Tibial nerve (tissue), 4 donors: ENCODE measurements at places on chromosomes 2 and 18. TPM values are rescaled to one million over a fixed set of nuclear protein-coding genes. Genes with fewer than 3 reads are reported as not detected.
A peak's percentile ranks its signal among the peaks of the same experiment; 100 is the strongest.

GRCh38 chr2:112542984-112543661 lies 858 bp downstream of the POLR1B start:
- H3K36me3 ChIP-seq, result peaks cover 5% of the 10 kb centered on the region
- no peak overlapping the region for H3K27ac ChIP-seq
- H3K27me3 ChIP-seq, result no peaks in the 10 kb centered on the region
- H3K4me1 ChIP-seq, result peaks cover 18% of the 10 kb centered on the region

DNA sequence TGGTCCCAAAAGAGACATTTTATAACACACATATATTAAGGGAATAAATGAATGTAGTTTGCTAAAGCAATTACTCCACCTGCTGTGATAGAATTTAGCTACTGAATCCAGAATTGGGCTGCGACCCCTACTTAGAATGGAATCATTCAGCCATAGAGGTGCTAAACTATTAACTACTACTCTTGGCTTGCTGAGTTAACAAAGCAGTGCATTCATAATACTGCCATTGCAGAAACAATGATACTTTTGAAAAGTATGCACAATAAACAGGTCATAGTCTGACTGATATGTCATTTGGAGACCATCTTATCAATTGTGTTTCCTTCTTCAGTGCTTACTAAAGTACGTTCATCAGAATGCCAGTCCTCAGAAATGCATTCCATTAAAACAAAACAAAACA lies 273.6 kb downstream of the PIEZO2 start:
- no peaks in the 10 kb centered on the region for H3K4me1 ChIP-seq
- DNase-seq, result no peak
- no peak overlapping the region for H3K4me3 ChIP-seq

GRCh38 chr18:73681912-73682311 lies 465.7 kb downstream of the FBXO15 start:
- H3K36me3 ChIP-seq, result no peaks in the 10 kb centered on the region
- no peak for DNase-seq
- no peaks in the 10 kb centered on the region for H3K4me1 ChIP-seq
- no peak overlapping the region for H3K27ac ChIP-seq
- H3K27me3 ChIP-seq, result no peaks in the 10 kb centered on the region

GRCh38 chr18:79203017-79203605 lies 133.9 kb downstream of the ATP9B start:
- no peak for DNase-seq
- no peak overlapping the region for H3K27ac ChIP-seq
- no peaks in the 10 kb centered on the region for H3K4me1 ChIP-seq
- no peaks in the 10 kb centered on the region for H3K27me3 ChIP-seq
- H3K36me3 ChIP-seq, result peaks cover 15% of the 10 kb centered on the region

- no peak overlapping the region for H3K27ac ChIP-seq
- H3K4me1 ChIP-seq, result no peaks in the 10 kb centered on the region
- H3K36me3 ChIP-seq, result no peaks in the 10 kb centered on the region
- H3K27me3 ChIP-seq, result no peaks in the 10 kb centered on the region
These were observed 872.2 kb upstream of the ID2 start for GRCh38 chr2:7809640-7810039.

- no peaks in the 10 kb centered on the region for H3K36me3 ChIP-seq
- H3K27ac ChIP-seq, result no peak overlapping the region
- H3K4me3 ChIP-seq, result no peak overlapping the region
- no peaks in the 10 kb centered on the region for H3K27me3 ChIP-seq
- H3K4me1 ChIP-seq, result no peaks in the 10 kb centered on the region
These were observed 28.1 kb upstream of the EML6 start for GRCh38 chr2:54695378-54695777.

GRCh38 chr2:173964565-173965371 lies 405 bp downstream of the SP3 start:
- peak overlapping the region; percentile 94 for H3K4me3 ChIP-seq
- peak overlapping the region; percentile 100 for H3K27ac ChIP-seq
- no peaks in the 10 kb centered on the region for H3K27me3 ChIP-seq
- H3K4me1 ChIP-seq, result peaks cover 20% of the 10 kb centered on the region

- no peak for DNase-seq
- H3K4me3 ChIP-seq, result no peak overlapping the region
- no peaks in the 10 kb centered on the region for H3K36me3 ChIP-seq
- no peak overlapping the region for H3K27ac ChIP-seq
- no peaks in the 10 kb centered on the region for H3K4me1 ChIP-seq
These were observed 362.4 kb downstream of the CYRIA start for GRCh38 chr2:16303273-16303577.

DNA sequence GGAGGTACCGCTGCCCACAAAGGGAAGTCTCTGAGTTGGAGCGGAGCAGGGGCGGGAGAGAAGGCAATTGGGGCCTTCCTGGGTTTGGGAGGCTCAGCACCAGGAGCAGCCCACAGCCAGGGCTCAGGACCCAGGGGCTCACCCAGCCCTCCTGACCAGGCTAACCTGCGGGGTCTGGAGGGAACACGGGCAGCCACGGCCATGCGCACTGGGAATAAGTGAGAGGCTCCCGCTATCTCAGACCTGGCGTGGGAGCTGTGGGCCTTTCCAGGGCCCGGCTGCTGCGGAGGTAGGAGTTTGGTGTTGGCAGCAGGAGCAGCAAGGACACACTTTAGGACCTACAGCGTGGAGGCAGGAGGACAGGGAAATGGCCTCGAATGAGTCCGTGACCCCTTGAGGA lies 69.0 kb downstream of the RRM2 start:
- no peak overlapping the region for H3K27ac ChIP-seq
- H3K27me3 ChIP-seq, result no peaks in the 10 kb centered on the region
- H3K4me1 ChIP-seq, result peaks cover 14% of the 10 kb centered on the region
- H3K4me3 ChIP-seq, result no peak overlapping the region
- no peaks in the 10 kb centered on the region for H3K36me3 ChIP-seq

DNA sequence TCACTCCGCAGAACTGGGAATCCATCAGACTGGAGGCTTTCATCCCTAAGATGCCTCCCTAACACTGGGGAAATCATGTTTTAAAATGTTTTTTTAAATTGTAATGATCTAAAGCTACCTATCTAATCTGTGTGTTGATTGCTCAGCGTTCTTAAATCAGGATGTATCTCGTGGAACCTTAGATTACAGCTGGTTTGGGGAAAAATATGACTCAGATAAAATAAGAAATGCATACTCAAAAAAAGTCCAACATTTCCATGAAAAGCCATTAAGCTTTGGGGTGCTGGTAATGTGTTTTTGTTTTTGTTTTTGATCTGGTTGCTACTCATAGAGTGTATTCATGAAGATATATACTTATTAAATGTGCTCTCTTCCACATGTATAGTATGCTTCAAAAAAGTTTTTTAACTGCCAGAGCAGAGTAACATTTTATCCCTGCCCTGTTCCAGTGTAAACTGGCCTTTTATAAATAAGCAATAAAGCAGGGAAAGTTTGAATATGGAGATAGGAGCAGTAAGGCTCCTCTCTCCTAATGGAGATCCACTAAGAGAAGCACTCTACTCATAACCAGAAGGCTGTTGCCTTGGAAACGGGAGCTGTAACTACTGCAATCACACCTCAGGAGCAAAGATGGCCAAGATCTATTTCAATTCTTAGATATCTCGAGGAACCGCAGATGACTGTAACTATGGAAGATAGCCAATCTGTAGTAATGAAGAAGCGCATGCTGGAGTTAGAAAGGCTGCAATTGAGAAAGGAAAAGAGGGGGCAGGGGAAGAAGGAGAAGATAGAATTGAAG lies 41.6 kb downstream of the ANKRD44 start:
- no peaks in the 10 kb centered on the region for H3K36me3 ChIP-seq
- no peaks in the 10 kb centered on the region for H3K27me3 ChIP-seq
- no peak overlapping the region for H3K4me3 ChIP-seq

GRCh38 chr18:37701967-37702366 lies 136.4 kb upstream of the CELF4 start:
- no peak for DNase-seq
- no peaks in the 10 kb centered on the region for H3K4me1 ChIP-seq
- H3K4me3 ChIP-seq, result no peak overlapping the region
- no peaks in the 10 kb centered on the region for H3K27me3 ChIP-seq

- no peaks in the 10 kb centered on the region for H3K27me3 ChIP-seq
- H3K36me3 ChIP-seq, result peaks cover 76% of the 10 kb centered on the region
- H3K4me3 ChIP-seq, result no peak overlapping the region
- peaks cover 4% of the 10 kb centered on the region for H3K4me1 ChIP-seq
- DNase-seq, result no peak
- H3K27ac ChIP-seq, result no peak overlapping the region
These were observed 19.8 kb downstream of the RNF103 start for GRCh38 chr2:86603905-86604304.

Gene DPP10
- 2.1 TPM for total RNA-seq

Gene LBX2
- total RNA-seq, result 0.44 TPM

Gene LGALSL
- 16.7 TPM for total RNA-seq

Gene MC5R
- total RNA-seq, result not detected

Gene CFAP210
- not detected for total RNA-seq
